ENCODE measurements at places on chromosomes 13 and 19. TPM values are rescaled to one million over a fixed set of nuclear protein-coding genes. Genes with fewer than 3 reads are reported as not detected.

The CBY2 gene
- not detected for total RNA-seq

The OR4F17 gene
- total RNA-seq, result not detected

- no peak for DNase-seq
These were observed 245.2 kb downstream of the DNAJC15 start for GRCh38 chr13:43268632-43269031.

The CGB1 gene
- not detected for total RNA-seq

GRCh38 chr13:23497191-23497590 is 63.7 kb upstream of the SACS start:
- DNase-seq, result no peak

- DNase-seq, result no peak
These were observed 454.3 kb downstream of the PCDH17 start for GRCh38 chr13:58085819-58086218.

The C19orf67 gene
- total RNA-seq, result not detected

The KLF16 gene
- total RNA-seq, result 28.8 TPM

DNA sequence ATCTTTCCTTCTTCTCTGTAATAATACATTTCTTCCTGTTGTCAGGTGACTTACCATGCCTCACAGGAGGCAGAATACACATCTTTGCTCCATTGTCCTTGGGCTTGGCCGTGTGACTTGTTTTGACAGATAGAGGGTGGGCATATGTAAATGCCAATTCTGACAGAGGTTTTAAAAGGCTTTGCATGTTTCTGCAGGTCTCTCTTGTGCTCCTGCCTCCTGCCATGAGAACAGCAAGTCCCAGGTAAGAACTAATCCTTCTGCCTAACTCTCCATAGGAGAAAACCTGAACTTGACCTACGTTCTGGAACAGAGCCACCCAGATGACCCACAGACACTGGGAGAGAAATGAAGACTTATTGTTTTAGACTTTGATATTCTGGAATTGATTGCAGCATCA is 88.7 kb upstream of the TNFSF11 start:
- DNase-seq, result no peak

DNA sequence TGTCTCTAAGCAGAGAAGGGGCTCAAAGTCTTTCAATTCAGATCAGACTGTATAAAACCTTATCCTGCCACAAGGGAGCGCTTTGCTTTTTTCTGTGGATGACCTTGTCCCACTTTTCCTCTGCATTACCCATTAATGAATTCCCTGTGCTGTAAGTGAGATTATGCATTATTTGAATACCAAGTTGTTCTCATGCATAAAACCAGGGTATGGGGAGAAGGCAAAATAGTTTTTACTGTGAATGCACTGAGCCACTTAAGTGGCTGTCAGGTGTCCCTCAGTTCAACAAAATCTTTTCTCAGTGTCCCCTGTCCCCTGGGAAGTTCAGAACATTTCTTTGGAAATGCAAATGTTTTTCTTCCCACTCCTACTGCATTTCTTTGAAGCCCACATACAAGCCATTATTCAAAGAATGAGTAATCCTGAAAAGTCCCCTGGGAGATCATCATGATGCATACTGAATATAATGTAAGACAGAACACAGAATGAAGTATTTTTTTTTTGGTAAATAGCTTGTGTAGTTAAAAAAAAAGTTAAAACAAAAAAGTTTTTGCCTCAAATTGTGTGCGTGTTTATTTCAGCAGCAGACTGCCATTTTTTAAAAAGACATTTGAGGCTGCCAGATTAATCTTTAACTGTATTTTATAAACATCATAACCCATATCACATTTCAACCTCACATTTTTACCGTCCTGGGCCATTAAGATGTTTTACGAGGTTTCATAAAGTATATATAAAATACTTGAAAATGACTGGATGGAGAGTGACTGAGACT is 506.7 kb upstream of the PCDH9 start:
- peak; percentile 68 for DNase-seq

- DNase-seq, result no peak
These were observed 98.4 kb upstream of the RAP2A start for GRCh38 chr13:97335488-97336134.

The SCAF1 gene
- 54.8 TPM for total RNA-seq

GRCh38 chr19:19115954-19116353 is 22.3 kb downstream of the TMEM161A start:
- no peak for DNase-seq

All from epithelial cell of proximal tubule (primary cell).